NCI-H748 treated with DMSO at 0.1 percent for 48 hours (cell line): ENCODE measurements at places on chromosomes 7 and 10.

DNA sequence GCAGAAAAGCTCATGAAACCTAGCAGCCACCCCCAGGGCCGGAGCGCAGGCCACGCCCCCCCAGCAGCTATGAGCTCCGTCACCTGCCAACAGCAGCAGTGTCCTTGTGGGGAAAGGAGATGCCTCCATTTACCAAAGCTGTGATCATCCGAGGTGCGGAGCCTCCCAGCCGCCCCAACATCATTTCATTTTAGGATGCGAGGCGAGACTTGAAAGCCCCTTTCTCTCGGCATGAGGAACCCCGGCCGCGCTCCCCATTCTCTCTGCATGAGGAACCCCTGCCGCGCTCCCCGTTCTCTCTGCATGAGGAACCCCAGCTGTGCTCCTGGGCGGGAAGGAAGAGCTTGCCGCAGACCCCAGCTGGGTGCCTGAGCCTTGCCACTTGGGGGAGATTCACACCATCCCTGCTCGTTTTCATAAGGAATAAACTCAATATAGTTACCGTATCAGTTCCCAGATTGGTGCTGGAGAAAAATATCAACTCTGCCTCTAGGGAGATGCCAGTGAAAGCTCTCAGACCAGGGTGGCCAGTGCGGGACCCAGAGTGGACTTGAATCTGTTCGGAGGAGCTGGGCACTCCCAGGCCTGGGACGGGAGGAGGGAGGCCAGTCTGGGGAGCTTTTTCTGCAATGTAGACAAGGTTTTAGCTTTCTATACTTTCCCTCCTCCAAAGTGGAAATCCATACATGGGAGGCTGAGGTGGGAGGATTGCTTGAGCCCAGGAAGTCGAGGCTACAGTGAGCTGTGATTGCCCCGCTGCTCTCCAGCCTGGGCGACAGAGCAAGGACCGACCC lies 35.0 kb downstream of the JAKMIP3 start:
- no peak for DNase-seq

- no peak for DNase-seq
Measured at GRCh38 chr10:33143160-33143728, 185.2 kb upstream of the ITGB1 start.

DNA sequence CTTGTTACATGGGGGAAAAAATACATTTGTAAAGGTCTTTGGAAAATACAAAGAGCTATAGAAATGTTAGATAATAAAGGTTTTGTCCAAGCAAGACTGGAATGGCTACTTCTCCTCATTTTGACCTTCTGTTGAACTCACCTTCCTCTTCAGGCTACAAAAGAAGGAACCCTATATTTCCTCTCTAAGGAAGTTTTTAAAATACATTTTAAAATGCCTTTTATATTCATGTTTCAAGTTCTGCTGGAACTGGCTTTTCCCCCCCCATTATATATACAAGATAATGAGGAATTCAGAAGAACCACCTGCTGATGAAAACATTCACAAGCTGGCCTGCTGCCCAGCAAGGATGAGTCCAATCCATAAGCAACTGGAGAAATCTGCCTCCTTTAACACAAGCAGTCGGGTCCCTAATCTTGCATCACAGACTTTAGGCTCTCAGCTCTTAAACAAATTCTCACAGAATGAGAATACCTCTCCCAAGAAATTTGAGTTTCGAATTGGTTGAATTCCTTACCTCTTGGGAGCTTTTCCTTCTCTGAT lies 44.6 kb downstream of the MTERF1 start:
- DNase-seq = no peak

- DNase-seq = no peak
Measured at GRCh38 chr10:12846718-12847117, 154.8 kb downstream of the CCDC3 start.

- DNase-seq = no peak
Measured at GRCh38 chr7:15178065-15178464, 275.5 kb upstream of the DGKB start.

DNA sequence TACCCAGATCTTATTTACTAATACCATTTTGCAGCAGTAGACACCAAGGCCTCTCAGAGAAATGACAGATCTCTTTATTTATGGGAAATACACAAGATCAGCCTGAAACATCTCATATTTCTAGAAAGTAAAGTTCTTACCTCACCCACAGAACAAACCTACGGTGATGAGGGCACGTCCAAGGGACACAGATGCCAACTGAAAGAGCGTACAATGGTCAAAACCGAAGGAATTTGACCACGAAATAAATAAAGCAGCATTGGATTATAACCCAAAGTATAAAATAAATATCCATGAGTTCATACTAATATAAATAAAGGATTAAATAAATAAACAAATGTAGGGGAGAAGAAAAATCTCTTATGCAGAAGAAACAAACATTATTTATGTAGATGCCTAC lies 747.0 kb downstream of the TNS3 start:
- DNase-seq = no peak

DNA sequence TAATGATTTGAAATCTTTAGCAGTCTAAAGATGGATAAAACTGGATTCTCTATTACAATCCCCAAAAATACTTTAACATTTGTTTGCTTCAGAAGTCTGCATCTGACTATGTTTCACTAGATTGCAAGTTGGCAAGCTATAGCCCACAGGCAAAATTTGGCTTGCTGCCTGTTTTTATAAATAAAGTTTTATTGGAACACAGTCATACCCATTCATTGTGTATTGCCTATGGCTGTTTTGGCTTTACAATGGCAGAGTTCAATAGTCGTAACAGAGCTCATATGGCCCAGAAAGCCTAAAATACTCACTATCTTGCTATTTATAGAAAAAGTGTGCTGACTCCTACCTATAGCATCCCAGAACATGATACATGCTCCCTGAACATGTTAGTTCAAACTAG lies 89.0 kb upstream of the GPR141 start:
- no peak for DNase-seq

GRCh38 chr10:121260377-121260776 lies 337.9 kb downstream of the FGFR2 start:
- DNase-seq = no peak

DNA sequence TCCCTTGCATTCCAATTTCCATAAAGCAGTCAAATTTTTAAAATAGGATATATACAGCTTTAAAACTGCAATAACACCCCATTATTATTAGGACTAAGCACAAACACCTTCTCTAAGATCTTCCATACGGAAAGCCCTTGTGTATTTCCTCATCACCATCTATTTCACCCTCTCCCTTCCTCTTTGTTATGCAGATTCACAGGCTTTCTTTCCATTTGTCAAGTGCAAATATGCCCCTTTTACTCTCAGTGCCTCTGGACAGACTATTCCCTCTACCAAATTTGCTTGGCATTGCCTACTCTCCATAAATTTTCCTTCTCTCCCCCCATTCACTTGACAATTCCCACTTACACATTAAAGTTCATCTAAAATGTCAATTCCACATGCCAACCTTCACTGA lies 61.7 kb downstream of the SNX13 start:
- DNase-seq = no peak

GRCh38 chr7:142012825-142013511 lies 17.3 kb downstream of the MGAM start:
- DNase-seq = no peak

DNA sequence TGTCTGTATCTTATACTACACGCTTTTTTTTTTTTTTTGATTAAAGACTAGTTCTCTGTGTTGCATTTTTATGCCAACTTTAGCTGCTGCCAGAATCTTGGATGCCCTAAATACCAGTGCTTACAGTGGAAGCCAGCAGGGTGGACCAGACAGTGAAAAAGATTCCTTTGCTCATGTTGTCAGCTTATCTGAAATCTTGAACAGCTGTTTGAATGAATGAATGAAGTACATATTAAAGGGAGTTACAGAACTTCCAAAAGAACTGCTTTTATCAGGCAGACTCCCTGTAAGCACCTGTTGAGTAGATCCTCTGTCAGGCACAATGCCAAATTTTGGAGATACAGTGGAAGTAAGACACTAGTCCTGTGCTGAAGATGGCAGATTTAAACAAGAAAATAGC lies 184.9 kb downstream of the PPP1R9A start:
- no peak for DNase-seq

- no peak for DNase-seq
Measured at GRCh38 chr7:3760651-3761050, 459.6 kb downstream of the SDK1 start.

DNA sequence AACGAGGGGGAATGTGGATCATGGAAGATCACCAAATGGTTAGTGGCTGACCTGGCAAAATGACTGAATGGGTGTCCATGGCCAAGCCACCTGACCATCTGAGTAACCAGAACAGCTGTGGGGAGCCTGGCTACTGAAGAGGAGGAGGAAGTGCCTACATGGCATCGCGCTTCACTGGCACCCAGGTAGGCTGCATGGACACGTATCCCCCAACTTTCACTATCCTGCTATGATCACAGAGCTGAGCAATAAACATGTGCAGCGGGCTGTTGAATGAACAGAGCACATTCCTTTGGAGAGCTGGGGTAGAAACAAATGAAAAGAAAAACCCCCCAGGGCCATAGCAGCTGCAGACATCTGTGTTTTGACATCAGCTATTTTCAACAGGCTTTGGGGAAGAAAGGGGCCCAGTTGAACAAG lies 6.5 kb downstream of the AKR1B1 start:
- no peak for DNase-seq

GRCh38 chr10:2463316-2463715 lies 604.0 kb upstream of the PFKP start:
- DNase-seq = no peak

DNA sequence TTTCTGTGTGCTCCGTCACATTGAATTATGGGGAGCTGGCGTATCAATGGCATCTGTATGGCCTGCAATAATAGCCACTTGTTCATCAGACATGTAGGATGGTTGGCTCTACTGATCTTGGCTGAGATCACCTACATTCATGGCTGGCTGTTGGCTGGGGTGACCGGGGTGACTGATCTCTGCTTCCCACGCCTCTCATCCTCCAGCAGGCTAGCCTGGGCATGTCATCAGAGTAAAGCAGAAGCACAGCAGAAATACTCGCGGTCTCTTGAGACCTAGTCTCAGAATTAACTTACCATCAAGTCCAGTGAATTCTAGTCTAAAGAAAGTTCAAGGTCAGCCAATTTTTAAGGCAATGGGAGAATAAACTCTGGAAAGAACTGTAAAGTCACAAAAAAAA lies 257.7 kb upstream of the GLI3 start:
- no peak for DNase-seq

DNA sequence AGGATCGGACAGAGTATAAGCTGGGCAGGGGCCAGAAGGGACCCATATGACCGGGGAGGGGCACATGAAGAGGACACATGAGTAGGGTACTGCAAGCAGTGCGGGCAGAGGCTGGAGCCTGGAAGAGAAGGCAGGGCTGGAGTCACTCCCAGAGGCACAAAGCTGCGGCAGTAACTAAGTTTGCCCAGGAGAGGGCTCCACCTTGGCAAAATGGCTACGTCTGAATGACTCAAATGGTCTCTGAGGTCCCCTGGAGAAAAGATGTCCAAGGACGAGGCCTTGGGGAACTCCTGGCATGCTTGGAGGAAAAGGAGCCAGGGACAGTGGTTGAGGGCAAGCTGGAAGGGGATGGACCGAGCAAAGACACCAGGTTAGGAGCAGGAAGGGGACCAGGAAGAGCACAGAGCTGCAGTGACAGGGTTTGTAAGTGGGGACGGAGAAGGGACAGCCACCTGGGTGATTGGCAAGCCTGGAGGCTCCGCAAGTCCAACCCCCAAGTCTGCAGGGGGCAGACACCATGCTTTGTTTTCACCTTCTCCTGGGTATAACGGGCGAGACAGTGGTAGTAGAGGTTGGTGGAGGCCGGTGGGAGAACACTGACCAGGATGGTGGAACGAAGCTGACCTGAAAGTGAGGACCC lies 43.1 kb upstream of the LBX1 start:
- peak; percentile 42 for DNase-seq

GRCh38 chr10:78634835-78635234 lies 433.9 kb upstream of the ZMIZ1 start:
- no peak for DNase-seq

DNA sequence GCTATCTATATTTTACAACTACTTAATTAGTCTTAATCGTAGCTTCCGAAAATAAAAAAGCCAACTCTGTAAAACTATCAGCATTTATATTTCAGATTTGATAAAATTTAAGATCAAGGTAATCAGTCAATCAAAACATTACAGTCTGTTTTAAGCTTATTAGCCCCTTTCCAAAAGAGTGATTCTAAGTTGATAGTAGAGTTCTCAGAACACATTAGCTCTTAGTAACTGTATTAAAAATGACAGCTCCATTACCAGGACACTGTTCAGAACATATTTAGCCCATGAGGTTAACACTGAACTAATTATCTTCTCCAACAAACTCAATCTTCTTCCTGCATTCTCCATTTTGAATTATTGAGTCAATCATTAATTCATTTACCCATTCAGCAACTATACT lies 110.3 kb upstream of the PALS2 start:
- DNase-seq = no peak

DNA sequence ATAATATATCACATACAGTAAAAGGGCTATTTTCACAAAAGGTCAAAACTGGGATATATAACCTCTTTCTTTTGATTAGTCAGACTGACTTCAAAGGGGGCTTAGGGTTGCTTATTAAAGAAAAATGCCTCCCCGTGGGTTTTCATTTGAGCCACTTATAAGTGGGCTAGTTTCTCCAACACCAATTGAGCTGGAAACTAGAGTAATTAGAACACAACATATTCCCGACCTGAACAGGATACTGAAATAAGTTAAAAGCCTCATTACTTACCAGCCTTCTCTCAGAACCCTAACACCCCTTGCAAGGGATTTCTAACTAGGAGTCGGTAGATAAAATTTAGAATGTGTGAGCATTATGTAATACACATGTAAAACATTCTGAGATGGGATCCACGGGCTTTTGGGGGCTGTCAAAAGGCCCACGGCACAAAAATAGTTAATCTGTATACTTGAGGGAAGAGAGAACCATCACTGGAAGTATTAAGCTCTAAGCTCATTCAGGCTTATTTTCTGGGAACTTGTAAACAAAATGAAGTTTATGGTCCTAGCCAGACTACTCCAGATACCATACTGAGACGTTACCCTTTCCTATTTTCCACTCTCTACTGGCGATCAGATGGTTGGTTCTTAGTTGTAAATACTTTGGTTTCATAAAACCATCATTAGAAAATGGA lies 29.3 kb upstream of the KMT2E start:
- no peak for DNase-seq

- DNase-seq = no peak
Measured at GRCh38 chr7:86972072-86972471, 87.4 kb downstream of the ELAPOR2 start.

DNA sequence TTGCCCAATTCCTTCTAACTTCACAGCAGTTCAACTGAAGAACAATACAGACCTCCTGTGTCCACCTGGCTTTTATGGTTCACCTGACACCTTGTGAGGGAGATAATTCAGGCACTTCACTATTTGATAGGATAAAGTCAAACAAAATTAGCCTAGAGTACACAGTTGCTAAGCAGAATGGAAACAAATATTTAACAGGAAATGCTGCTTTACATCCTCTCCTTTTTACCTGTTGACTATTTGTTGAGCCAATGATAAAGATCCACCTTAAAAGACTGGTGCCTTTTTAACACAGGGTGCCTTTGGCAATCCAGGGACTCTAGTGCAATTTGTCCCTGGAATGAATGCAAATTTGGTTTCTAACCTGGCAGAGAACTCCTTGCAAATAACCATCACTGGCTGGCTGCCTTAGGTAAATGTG lies 39.8 kb downstream of the ITPRID1 start:
- peak; percentile 98 for DNase-seq

- no peak for DNase-seq
Measured at GRCh38 chr7:42074076-42074475, 162.9 kb downstream of the GLI3 start.
